A172 (cell line): ENCODE measurements at places on chromosomes 11 and 22. TPM values are rescaled to one million over a fixed set of nuclear protein-coding genes. Genes with fewer than 3 reads are reported as not detected.

PRG2 gene
- total RNA-seq: not detected in 2 replicates

DNA sequence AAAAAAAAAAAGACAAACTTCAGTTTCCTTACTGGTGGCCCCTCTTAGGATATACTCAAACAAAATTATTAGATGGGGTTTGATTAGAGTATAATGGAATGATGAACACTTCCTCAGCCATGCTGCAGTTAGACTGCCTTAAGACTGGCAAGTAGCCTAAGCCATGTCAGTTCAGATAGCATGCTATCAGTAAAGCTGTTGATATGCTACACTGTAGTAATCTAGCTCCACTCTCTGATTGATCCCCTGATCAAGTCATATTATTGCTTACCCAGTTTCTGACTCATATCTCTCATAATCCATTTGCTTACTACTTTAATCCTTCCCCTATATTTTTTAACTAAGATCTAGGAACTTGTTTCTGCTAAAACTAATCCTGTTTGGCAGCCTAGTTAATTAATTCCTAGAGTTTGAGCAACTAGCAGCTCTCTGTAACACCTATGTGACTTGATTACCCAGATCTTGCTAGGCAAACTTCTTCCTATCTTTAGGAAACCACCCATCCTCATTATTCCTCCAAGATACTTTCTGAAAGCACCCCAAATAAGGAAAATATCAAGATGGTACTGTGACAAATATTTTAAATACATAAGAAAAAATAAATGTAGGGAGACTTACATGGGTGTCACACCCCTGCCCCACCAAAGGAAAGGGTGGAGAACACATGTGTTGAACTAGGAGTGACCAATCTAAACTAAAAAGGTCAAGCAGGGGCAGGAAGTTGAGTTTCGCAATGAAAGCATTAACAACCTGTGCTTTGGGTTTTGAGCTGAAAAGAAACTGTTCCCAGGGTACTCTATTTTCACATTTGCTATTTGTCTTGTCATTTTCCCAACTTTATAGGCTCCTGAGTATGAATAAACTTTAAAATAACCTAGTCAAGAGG is 43.2 kb downstream of the PIK3C2A start:
- peak; percentile 17 for DNase-seq

DNA sequence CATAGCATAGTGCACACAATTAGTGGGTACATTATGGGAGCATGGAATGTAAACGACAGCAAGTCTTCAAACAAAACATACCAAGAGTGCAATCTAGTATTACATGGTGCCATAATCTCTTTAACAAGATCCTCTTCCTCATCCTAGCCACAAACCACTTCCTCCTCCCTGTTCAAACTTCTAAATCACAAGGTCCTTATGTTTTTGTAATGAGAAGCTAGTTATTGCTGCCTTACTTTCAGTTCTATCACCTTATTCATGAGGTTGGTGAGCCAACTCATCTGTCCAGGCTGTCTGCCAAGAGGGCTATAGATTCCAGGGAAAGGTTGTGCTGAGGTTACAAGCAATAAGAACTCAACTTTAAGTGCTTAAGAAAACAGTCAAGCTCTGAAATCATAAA is 195.4 kb upstream of the ARHGAP20 start:
- peak; percentile 79 for DNase-seq

DNA sequence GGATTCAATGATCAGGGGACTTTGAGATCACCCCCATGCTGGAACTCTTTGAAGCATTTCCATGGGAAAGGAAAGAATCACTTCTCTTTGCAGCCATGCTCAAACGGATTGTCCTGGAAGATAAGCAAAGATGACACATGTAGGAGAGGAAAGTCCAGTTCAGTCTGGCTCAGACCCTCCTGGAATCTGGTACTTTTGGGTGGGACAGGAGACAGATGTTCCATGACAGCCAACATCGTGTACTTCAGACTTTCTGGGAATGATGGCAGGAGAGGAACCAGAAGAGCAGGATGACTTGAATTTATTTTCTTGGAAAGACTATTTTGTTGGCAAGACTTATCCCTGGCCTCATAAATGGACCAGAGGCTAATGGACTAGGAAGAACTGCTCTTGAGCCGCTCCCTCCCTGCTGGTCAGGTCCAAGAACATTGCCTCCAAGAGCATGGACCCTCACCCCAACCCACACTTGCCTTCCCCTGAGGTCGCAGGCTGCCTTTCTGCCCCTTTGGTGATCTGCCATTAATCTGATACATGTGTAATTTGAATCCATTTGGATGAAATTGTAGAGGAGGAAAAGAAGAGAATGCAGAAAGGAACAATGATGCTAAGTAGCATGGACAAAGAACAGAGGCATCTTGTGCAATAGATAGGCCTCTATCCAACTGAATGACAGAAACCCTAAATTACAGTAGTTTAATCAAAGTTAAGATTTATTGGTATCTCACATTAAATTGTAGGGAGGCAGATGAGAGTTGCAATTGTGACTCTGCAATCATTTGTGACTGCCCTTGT is 201.0 kb downstream of the SNX19 start:
- no peak for DNase-seq

TSSK2 gene
- not detected in 2 replicates for total RNA-seq

- DNase-seq: no peak
These were observed 6.3 kb downstream of the MMP3 start for GRCh38 chr11:102837156-102837555.

DNA sequence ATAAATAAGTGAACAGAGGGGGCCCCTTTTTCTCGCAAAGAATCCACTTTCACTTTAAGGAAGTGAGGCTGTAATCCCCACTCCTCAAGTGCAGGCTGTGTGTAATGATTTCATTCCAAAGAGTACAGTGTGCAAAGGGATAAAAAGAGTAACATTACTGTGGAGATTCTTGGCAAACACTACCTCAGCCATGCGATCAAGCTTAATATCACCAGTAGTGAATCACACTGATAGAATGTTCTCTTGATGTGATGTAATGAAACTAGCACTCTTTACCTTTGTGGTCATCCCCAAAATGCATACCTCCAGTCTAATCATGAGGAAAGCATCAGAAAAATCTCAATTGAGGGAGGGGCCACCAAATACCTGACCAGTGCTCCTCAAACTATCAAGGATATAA is 246.1 kb upstream of the CHORDC1 start:
- peak; percentile 1 for DNase-seq

CACNA1I gene
- total RNA-seq: 0.02 and 0.05 TPM in 2 replicates

DNA sequence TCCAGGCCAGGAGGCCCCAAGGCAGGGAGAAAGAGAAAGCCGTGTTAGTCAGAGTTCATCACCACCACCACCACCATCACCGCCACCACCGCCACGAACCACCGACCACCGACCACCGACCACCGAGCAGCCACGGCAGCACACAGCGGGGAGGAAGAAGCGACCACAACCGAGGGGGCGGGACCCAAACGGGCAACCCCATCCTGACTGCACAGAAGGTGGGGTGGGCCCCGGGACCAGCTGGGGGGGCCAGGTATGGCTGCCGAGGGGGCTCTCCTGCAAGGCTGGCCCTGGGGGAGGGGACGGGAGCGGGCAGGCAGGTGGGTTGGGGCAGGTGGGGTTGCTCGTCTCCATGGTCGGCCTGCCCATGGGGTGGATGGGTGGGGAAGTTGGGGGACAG is 34.2 kb downstream of the SYT7 start:
- DNase-seq: no peak

GRCh38 chr11:12091956-12092558 is 18.3 kb upstream of the MICAL2 start:
- DNase-seq: no peak

DNA sequence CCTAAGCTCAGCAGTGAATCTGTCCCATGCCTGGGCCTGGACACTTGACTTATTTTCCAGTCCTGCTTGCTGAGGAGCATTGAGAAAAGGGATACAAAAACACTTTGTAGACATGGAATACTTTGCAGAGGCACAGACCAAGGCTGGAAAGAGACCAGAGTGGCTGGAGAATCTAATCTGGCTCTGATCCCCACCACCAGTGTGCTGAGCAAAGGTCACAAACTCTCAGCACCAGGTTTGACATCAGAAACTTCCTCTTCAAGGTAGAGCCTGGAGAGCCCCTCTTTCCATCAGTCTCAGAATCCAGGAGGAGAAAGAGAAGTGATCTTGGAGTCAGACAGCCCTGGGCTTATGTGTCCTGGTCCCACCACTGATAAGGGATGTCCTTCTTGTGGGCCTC is 53.5 kb downstream of the ISX start:
- DNase-seq: no peak

DNA sequence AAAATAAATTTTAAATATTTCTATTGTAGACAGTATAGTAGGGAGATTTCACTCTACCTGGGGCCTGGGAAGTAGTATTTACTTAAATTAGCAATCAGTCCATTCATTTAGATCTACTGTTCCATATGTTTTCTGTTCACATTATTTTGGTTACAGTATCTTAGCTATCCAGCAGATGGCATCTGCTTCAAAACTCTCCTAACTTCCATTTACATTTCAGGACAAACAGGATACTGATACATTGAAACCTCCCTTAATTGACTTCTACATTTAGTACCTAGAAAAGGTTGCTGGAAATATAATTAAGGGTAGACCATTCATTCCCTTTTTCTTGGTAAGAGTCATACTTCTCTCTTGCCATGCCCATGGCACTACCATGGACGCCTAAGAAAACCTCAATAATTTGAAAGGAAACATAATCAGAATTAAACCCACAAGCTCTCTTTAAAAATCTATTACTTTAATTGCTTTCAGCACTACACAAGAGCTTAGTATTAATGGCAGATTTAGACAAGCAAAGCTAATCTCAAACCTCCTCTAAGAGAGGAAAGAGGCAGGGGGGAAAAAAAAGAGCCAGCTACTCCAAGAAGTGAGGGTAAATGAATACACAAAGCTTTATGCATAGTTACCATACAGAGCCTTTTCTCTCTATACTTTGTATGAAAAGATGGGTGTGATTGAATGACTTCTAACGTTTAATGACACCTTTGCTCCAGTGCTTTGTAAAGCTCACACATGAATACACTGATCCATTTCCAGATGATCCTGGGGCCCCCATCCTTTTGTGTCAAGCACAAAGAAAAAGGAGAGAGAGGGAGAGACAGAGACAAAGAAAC is 131.2 kb upstream of the MTMR2 start:
- peak; percentile 25 for DNase-seq

GRCh38 chr22:31550871-31551370 is 54.6 kb downstream of the SFI1 start:
- no peak for DNase-seq

GLYATL1 gene
- not detected in 2 replicates for total RNA-seq

DNA sequence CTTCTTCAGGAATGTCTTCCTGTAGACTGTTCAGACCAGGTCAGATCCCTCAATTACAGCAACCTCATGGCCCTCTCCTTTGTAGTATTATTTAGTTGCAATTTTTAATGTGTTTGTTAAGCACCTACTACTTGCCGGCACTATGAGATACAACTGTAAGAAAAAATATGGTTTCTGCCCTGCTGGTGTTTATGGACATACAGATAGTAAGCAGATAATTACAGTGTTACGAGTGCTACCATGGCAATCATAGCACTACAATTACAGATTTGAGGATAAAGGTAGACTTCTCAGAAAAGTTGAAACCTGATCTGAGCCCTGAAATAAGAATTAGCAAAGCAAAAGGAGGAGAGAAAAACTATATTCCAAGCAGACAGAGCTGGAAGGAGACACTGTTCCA is 2.8 kb downstream of the LRRC51 start:
- no peak for DNase-seq

FOXRED2 gene
- 17.6 and 18.4 TPM in 2 replicates for total RNA-seq

- no peak for DNase-seq
These were observed 12.3 kb downstream of the LARGE2 start for GRCh38 chr11:45934580-45935318.

OR4A16 gene
- not detected in 2 replicates for total RNA-seq

GRCh38 chr11:117731722-117732290 is 65.2 kb downstream of the DSCAML1 start:
- no peak for DNase-seq

MICAL2 gene
- total RNA-seq: 95.3 and 148 TPM in 2 replicates
